ENCODE measurements at places on chromosomes 3 and 15.

DNA sequence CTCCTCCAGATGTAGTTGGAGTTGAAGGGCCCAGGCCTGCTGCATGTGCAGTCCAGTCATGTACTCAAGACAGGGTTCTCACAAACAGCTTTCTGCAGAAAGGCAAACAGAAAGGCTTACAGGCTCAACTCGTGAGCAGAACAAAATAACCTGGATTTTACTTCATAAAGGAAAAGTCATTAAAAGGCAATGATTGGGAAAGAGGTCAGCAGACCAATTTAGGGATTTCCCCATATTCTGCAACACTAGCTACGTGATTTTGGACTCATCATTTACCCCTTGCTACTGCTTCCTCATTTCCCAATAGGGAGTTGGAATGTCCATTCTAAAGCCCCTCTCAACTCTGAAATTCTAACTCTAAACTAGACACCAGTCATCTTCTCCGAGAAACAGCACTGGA lies 18.1 kb downstream of the METTL6 start:
- no peak for DNase-seq

DNA sequence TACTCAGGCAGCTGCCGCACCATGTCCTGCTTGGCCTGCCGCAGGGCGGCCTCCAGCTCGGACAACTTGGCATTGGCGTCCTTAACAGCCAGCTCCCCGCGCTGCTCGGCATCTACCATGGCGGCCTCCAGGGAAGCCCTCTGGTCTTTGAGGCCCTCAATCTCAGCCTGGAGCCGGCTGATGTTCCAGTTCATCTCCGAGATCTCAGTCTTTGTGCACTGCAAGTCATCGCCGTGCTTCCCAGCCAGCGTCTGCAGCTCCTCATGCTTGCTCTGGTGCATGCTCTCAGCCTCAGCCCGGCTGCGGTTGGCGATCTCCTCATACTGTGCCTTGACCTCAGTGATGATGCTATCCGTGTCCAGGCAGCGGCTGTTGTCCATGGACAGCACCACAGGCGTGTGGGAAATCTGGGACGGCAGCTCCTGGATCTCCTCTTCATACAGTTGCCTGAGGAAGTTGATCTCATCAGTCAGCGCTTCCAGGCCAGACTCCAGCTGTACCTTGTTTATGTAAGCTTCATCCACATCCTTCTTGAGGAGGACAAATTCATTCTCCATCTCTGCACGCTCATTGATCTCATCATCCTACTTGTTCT lies 15.5 kb upstream of the PSTPIP1 start:
- DNase-seq = no peak

DNA sequence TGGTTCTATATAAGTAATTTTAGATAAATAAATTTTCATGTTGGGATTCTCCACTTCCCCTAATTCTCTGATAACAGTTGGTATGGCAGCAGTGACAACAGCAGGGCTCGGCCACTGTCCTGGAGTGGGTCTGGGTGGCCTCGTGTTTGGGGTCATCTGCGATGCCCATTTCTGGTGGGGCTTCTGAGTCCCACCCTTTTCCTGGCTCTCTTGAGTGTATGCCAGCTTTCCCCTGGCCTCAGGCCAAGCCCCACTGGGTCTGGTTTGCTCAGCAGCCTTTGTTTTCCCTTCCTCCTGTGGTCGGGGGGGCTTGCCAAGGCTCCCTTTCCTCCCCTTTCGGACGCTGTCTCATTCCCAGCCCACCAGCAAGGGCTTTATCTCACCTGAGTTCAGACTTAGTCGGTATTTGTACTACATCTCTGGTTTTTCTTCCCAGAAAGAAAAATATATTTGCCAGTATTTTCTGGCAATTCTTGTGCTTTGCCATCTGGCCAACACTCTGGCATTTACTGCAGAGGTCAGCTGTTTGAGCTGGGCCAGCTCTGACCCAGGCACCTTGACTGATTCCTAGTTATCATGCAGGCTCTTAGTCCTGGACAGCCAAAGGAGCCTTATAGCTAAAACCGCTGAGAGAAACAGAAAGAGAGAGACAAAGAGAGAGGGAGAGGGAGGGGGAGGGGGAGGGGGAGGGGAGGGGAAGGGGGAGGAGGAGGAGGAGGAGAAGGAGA lies 35.2 kb downstream of the MYZAP start:
- DNase-seq = no peak

GRCh38 chr3:47984075-47984728 lies 32.0 kb downstream of the MAP4 start:
- peak; percentile 50 for DNase-seq

GRCh38 chr15:97915261-97915660 lies 45.2 kb upstream of the ARRDC4 start:
- no peak for DNase-seq

DNA sequence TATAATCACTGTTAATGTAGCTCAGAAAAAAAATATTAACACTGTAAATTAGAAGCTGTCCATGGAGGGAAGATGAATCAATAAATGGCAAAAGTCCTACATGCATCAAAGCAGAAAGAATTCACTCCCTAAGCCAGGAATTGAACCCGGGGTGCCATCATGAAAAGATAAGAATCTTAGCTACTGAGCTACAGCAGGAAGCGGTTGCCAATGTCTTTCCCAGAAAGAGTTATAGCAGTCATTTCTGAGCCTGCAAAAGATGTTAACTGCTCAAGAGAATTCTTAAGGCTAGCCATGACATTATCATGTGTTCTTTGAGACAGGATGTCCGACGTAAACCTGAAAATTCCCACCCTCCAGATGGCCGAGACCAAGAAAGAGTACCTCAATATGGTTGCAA lies 47.4 kb upstream of the MKRN3 start:
- DNase-seq = no peak

- DNase-seq = no peak
Measured at GRCh38 chr15:74959586-74959939, 3.0 kb upstream of the RPP25 start.

DNA sequence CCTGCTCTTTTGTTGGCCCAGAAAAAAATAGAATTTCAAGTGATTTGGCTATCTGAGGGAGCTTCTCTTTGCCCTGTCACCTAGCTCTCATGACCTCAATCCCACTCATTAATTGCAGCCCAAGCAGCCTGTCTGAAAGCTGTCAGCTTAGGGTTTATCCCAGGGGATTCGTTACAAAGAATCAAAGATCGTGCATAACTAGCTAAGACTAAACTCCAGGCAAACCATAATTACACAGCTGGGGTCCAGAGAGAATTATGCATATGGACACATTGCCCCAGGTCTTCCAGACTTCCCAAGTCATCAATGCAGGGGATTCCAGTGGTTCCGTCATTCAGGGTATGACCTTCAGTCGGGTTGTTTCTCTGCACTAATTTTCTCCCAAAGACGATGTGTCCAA lies 91.6 kb upstream of the CBLB start:
- DNase-seq = no peak

DNA sequence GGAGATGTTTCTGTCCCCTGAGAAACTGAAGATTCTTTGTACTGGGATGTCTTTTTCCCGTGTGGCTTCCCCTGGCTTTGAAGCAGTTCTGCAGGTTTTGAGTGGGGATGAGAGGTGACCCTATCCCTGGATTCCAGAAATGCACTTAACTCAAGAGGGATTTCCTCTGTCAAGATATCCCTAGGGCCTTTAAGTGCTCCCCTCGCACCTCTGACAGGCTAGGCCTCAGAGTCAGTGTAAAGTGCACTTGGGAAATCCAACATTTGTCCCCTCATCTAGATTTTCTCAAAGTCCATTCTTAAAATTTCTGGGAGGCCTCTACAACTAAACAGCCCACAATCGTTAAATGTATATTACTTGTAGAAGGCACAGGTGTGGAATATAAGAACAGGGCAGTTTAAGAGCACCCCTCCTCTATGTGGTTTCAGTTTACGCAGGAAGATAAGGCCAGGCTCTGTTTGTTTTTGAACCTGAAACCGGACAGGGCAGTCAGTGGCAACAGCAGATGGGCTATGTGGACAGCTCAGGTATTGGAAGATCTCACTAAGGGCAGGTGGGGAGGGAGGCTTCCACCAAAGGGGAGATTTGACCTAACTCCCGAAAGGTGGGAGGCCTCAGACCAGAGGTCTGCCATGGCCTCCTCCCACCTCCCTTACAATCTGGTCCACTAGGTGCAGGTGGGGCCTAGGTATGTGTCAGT lies 4.8 kb downstream of the C3orf52 start:
- no peak for DNase-seq

- peak; percentile 94 for DNase-seq
Measured at GRCh38 chr15:74995182-74995778, at the start of gene SCAMP5. TSS of gene SCAMP5 (plus strand) at chr15:74995563. CDS start at chr15:75011840, 16,277 bp downstream.

DNA sequence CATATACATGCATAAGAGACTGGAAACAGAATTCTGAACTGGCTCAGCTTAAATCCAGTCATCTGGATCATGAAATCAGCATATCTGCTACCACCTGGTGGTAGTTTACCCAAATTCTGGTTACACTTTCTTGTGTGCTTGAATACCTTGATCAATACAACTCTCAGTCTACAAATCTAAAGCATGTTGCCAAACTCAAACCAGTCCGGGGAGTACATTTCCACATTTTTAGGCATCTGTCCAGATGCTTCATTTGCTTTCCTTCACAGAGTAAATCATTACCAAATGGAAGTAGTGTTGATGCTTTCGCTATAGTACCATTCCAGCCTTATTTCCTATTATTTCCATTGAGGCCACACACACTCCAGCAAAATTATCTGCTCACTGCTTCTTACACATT lies 126.4 kb downstream of the P2RY1 start:
- DNase-seq = peak; percentile 29

GRCh38 chr15:41852736-41853590 lies 14.3 kb downstream of the PLA2G4B start:
- DNase-seq = no peak

DNA sequence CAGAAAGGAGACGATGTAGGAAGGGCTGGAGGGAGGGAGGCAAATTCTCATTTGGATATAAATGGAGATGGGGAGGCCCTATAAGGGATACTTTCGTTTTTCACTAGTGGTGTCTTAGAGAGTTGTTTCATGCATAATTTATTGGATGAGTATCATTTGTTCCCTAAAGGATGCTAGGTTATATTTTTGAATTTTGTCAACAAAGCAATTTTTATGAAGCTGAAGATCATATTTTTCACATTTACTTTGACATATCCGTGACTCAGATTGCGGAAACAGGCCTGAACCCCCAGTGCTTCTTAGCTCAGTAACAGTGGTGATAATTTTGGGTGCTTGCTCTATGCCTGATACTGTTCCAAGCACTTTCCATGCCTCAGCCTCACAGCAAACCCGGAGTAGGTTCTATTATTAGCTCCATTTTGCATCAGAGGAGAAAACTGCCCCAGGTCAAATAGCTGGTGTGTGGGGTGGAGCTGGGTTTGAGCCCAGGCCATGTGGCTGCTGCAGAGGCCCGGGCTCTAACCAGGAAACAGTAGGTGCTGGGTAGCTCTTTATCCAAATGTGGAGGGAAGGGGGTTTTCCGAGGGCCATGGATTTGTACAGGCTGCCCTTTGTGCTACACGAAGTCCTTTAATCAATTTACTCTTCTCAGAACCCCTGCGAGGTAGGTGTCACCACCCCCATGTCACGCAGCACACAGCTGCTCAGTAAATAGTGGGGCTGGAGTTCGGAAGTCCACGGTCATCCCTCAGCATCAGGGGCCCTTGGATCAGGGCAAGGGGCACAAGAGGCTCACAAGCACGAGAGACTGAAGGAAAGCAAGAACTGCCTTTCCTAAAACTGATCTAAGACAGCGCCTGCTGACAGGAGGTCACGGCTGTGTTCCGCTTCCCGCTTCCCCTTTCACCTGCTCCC lies 99.1 kb downstream of the SLC49A4 start:
- peak; percentile 48 for DNase-seq

DNA sequence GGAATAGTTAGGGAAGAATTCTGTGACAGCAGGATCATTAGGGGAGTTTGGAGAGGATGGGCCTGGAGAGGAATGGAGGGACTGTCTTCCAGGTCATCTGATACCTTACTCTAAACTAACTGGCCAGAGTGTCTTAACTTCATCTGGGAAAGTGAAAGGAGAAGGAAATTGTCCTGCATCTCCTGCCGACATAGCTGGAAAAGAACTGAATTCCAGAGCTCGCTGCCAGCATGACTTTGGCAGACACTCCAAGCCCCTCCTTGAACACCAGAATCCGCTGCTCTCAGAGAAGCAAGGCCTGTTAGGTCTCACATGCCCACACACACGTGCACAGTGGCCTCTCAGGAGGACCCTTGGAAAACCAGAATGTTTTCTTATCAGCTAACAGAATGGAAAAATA lies 10.5 kb downstream of the ABI3BP start:
- peak; percentile 16 for DNase-seq

DNA sequence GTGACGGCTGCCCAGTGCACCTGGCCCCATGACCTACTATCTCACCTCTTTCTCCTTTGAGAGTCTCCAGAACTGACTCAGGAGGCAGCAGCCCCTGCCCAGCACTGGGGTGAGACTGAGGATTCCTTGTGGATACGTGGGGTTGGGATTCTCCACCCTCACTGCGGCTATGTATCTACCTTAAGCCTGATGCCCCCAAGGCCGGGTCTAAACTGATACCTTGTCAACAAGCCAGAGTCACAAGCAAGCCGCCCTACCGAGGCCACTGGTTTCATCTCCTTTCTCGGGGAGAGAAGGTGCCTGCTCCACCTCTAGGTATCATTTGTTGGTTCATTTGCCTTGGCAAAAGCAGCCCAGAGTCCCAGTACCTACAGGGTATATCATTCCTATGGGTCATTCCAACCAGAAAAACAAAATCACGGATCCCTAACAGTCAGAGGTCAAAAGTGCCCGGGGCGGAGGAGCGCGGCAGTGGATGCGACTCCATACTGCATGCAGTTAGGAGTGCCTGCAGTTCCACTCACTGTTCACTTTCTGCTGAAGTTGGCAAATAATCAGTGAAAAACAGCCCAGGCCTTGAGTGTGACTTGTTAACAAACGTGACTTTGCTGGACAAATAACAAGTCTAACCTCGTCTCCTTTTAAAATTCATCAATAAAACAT lies 47.5 kb downstream of the ABTB1 start:
- no peak for DNase-seq

GRCh38 chr3:535566-536416 lies 339.2 kb downstream of the CHL1 start:
- peak; percentile 64 for DNase-seq

DNA sequence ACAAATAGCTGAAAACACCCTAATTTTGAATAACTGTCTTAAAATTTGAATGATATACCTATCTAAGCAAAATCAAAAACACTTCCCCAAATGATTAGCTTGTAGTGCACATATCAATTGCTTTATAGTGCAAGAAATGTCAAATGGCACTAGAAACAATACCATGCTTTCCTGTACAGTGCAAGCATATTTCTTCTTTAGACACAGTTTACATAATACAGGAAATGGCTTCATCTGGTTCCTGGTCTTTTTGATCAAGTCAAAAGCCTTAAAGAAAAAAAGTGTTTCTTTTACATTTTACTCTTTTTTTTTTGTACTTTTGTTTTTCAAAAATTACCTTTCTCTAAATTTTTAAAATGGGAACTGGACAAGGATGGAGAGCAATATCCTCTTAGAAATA lies 352.1 kb downstream of the MECOM start:
- no peak for DNase-seq

GRCh38 chr3:116264546-116265319 lies 180.6 kb downstream of the LSAMP start:
- DNase-seq = peak; percentile 23

- DNase-seq = no peak
Measured at GRCh38 chr3:105608623-105609022, 241.9 kb downstream of the ALCAM start.
